Sigmoid colon (tissue), 7 donors: ENCODE measurements at places on chromosomes 6 and 20. TPM values are rescaled to one million over a fixed set of nuclear protein-coding genes. Genes with fewer than 3 reads are reported as not detected.

- H3K4me1 ChIP-seq = no peaks in the 10 kb centered on the region
- no peak overlapping the region for H3K4me3 ChIP-seq
- H3K27ac ChIP-seq = no peak overlapping the region
- no peaks in the 10 kb centered on the region for H3K36me3 ChIP-seq
Observed at GRCh38 chr6:55130806-55131324, 43.5 kb upstream of the HCRTR2 start.

The MOCS1 gene
- 13.0 TPM for total RNA-seq

DNA sequence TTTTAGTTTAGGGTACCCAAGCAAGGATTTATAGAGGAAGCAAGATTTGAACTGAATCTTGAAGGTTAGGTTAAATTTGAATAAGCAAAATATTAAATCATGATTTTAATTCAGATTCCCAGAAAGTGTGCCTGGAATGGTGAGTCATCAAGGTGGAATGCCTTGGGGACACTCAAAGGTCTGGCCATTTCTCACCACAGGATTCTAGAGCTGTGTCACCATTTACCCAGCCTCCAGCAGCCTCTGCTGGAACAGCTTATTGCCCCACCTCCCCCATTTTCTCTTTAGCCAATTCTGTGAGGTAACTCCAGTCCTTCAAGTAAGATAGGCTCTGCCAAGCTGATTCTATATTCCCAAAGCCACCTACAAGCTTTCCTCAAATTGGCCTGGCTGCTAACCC, 181.4 kb downstream of the SIM1 start:
- no peak overlapping the region for H3K27ac ChIP-seq
- no peak overlapping the region for H3K4me3 ChIP-seq
- H3K27me3 ChIP-seq = no peaks in the 10 kb centered on the region
- no peaks in the 10 kb centered on the region for H3K36me3 ChIP-seq

DNA sequence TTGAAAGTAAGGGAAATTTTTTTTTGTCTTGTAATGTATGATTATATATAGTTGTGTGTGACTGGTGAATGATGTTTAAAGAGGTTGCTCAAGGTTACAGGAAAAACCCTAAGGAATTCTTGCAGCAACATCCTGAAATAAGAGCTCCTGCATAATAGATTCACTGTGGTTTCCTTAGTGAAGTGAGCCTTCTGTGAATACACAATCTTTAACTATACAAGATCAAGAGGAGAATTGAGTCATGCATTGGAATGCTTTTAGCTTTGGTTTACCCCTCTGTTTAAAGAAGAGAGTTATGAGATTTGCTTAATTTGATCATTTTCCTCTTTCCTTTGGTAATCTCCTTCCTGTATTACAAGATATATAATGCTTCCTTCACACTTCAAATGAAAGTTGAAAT, 141.6 kb upstream of the EYA4 start:
- no peak overlapping the region for H3K4me3 ChIP-seq
- DNase-seq = no peak
- H3K27ac ChIP-seq = no peak overlapping the region

The ANKRD66 gene
- not detected for total RNA-seq

GRCh38 chr20:17684077-17684888, 2.2 kb upstream of the RRBP1 start:
- no peak for DNase-seq
- no peak overlapping the region for H3K4me3 ChIP-seq
- H3K36me3 ChIP-seq = no peaks in the 10 kb centered on the region
- H3K27me3 ChIP-seq = no peaks in the 10 kb centered on the region
- H3K4me1 ChIP-seq = peaks cover 26% of the 10 kb centered on the region

GRCh38 chr6:76861403-76861802, 601.9 kb downstream of the HTR1B start:
- no peak overlapping the region for H3K27ac ChIP-seq
- H3K4me1 ChIP-seq = no peaks in the 10 kb centered on the region
- H3K27me3 ChIP-seq = no peaks in the 10 kb centered on the region
- H3K36me3 ChIP-seq = no peaks in the 10 kb centered on the region

GRCh38 chr6:166629628-166630027, 2.6 kb upstream of the RPS6KA2 start:
- no peaks in the 10 kb centered on the region for H3K27me3 ChIP-seq
- H3K4me3 ChIP-seq = no peak overlapping the region
- DNase-seq = no peak
- no peaks in the 10 kb centered on the region for H3K4me1 ChIP-seq
